ELR (cell line): ENCODE measurements at places on chromosomes 3 and 15.

- peak; percentile 36 for DNase-seq
Observed at GRCh38 chr15:89356634-89357298, 22.1 kb upstream of the POLG start.

DNA sequence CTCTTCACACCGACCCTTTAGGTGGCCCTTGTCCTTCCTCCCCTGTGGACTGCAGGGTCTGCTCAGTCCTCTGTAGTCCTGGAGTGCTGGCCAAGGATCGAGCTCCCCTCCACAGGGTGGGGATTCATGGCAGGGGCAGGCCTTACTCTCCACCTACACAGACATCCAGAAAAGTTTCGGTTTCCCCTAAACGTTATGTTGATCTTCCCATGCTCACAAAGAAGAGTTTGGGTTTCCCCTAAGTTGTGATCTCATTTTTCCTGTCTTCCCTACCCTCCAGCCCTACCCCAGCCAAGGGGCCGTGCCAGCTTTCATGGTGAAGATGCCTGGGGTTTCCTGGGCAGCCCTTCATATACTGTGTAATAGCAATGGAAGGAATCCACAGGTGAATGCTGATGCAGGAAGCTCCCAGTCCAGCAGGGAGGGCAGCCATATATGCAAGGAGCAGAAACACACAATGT, 10.3 kb downstream of the STOML1 start:
- DNase-seq = no peak

GRCh38 chr15:75840659-75841058, 2.6 kb upstream of the UBE2Q2 start:
- DNase-seq = peak; percentile 25

DNA sequence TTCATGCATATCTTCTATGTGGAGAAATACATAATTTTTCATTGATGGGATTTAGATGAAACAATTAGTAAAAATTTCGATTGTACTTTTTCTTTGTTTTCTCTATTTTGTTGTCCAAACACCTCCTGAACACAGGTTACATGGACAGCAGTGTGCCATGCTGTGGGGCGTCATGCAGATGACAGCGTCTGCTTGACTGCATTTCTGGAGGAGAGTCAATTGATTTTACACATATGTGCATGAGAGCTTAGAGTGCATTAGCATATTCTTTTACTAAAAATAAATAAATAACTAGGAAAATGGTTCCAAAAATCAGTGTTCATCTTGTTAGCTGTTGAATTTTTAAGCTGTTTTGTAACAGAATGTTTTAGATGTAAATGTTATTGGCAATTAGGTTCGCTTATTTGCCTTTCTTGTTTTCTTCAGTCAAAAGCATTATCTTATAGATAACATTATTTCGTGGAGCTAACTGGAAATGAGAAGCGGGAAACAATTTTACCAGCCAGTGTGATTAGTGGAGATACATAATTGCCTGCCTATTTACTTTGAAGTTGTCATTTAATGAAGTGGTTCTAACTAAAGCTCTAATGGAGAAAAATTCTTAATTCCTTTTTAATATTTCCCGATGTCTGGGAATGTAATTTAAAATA, 82.7 kb upstream of the VGLL3 start:
- DNase-seq = no peak

- no peak for DNase-seq
Observed at GRCh38 chr3:1439395-1439794, 346.6 kb downstream of the CNTN6 start.

DNA sequence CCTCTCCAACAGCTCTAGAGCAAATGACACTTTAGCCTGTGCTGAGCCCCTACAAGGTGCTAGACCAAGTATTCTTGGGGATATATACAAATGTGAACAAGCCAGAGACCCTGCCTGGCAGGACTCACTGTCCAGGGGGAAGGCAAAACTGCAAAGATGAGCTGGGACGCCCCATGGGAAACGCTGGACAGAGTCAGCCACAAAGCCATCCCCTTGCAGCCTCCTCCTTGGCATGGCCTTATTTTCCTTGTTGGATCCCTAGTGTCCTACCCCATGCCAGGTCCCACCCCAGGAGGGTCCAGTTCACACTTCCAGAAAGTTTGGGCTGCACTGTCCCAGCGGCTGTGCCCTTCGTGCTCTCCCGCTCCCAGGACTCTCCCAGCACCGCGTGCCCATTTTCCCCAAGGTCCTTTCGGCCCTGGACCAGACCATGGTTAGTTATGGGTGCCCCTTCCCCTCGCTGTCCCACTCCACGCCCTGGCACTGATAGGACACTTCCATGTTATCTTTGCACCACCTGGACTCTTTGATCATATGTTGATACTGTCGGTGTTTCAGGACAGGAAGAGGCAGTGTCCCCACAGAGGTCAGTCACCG, 5.8 kb upstream of the NRROS start:
- DNase-seq = no peak

GRCh38 chr3:43970920-43971319, 270.8 kb upstream of the TOPAZ1 start:
- DNase-seq = no peak

DNA sequence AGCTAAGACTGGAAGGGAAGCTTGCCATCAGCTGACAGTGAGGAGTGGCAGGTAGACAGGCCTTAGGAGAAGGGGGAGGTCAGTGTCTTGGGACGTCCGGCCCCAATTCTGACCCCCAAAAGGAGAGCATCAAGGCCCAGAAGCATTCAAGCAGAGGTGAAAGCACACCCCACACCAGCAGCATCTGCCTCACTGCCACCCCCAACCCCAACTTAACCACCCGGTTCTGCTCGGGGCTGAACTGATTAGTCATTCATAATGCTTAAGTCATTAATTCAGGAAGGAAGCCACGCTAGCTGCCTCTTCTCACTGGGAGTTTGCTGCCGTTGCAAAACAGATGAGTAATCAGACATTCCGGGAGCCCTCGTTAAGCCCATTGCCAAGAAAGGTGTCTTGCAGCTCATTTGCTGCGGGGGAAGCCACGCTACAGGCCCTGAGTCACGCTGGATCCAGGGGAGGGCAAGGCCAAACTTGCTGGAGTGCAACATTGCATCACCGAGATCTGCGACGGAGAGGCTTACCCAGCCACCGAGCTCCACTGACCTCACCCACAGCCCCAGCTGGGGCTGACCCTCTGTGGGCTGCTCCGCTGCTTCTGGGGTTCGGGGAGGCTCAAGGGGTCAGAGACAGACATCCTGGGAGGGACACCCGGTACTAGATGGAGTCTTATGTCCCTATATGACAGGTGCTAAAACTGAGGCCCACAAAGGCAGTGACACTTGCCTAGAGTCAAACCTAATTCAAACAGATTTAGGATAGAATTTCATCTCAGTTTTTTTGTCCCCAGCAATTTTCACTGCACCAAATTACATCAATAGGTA, 46.4 kb upstream of the HES1 start:
- peak; percentile 98 for DNase-seq

GRCh38 chr15:97941572-97941971, 18.9 kb upstream of the ARRDC4 start:
- DNase-seq = no peak

DNA sequence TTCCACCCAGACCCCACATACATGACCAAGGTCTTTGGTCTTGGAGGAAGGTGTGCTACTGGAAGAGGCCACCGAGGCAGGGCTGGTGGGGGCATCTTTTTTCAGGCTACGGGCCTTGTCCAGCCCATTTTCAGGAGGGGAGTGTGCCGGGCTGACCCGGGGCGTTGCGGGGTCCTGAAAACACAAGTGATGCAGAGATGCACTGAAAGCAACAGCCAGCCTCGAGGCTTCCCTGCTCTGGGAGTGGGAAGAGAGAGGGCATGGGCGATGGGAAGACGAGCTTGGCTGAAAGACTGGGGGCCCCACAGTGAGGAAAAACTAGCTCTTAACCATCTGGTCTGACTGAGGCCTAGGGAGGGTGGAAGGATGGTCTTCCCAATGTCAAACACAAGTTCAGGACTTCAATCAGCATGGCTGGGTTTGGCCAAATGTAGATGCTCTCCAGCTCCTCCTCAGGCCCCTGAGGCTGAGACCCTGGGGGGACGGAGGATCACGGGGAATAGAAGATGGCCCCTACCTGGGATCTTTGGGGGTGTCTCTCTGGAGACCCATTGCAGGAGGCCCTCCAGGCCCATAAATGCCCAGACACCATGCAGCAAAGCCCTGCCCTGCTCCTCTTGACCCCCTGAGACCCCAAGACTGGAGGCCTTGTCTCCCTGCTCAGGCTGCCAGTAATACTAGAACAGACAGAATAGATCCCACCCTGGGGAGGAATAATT, 38.9 kb downstream of the TLE3 start:
- DNase-seq = no peak

GRCh38 chr15:39499681-39500080, 81.2 kb upstream of the THBS1 start:
- no peak for DNase-seq

- peak; percentile 48 for DNase-seq
Observed at GRCh38 chr3:196287090-196287439, 461 bp downstream of the PCYT1A start.

- peak; percentile 67 for DNase-seq
Observed at GRCh38 chr3:69088063-69088462, 3.3 kb downstream of the ARL6IP5 start.

GRCh38 chr15:36545467-36545992, 33.9 kb upstream of the CDIN1 start:
- DNase-seq = no peak

- peak; percentile 98 for DNase-seq
Observed at GRCh38 chr3:98972155-98972554, 70.7 kb upstream of the DCBLD2 start.

DNA sequence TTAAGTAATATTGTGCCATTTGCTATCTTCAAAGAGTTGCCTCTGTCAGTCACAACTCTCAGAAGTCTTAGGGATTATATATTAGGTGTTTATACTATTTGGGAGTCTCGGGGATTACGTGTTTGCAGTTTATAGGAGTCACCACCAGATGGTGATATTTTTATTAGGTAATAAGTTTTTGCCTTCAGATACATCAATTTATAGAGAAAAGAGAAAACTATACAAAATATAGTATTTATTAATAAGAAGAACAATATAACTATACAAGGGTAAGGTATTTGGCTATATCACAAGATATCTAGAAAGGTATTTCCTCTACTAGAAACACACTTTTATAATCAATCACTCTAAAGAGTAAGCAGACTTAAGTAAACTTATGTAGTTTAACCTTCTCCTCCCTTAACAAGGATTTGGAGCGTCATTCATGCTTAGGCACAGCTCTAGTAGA, 10.7 kb upstream of the DHX36 start:
- peak; percentile 60 for DNase-seq

GRCh38 chr3:126109146-126109879, 25.4 kb upstream of the SLC41A3 start:
- DNase-seq = no peak

GRCh38 chr3:172675441-172676193, 35.2 kb downstream of the NCEH1 start:
- DNase-seq = peak; percentile 76

DNA sequence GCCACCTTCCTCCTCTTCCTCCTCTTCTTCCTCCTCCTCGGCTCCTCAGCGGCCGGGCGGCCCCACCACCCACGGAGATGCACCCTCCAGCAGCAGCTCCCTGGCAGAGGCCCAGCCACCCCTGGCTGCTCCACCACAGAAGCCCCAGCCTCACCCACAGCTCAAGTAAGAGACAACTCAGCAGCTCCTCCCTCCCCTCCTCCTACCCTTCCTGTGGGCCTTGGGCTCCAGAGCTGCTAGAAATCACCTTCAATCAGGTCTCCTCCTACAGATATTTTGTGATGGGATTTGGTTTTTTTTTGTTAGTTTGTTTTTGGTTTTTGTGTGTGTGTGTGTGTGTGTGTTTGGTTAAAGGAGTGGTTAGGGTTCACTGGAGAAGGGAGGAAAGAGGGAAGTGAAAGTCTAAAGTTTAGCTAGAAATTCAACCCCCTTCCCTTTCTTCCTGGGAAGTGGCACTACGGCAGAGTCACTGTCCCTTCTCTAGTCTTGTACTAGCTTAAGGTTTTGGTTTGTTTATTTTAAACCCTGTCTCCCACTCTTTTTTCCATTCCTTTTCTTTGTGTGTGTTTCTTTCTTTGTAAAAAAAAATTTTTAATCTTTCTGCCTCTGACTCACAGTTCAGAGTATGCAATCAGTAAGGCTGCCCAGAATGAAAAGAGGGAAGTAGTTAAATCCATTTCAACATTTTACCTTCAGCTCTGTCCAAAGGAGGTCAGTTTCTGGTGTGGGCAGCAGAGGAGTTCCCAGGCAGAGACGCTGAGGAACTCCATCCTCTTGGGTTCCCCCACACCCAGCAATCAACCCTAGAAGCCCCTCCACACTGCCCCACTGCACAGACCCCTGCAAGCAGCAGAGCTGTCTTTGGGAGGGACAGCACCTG, 29.0 kb upstream of the TIMP4 start:
- peak; percentile 42 for DNase-seq

DNA sequence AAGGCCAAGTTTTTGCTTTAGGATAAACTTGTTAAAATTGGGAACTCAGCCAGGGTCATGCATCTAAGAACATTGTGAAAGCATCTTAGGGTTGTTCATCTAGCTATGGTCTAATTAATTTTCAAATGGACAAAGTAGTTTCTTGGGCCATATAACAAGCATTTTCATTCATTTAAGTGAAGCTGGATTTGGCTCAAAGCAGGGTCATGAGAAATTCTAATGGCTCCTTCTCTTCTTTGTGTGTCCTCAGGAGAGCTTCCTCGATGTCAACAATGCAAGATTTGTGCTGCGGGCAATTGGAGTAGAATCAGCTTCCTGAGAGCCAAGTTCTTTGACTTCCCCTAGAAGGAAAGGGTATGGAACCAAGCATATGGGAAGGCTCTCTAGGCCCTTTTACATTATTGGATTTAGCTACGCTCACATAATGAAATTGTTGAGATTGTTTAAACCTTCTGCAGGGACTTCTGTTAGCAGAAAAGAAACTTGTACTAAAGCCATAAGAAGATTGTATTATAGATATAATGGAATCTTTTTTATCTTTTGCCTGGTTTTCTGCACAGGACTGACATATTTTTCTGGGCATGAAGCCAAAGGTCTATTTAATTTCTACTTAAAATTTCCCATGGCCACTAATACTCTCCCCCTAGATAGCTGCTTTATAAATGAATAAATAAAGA, 1.8 kb upstream of the SAMMSON start:
- no peak for DNase-seq

- DNase-seq = no peak
Observed at GRCh38 chr3:192373032-192373431, 354.3 kb downstream of the FGF12 start.

DNA sequence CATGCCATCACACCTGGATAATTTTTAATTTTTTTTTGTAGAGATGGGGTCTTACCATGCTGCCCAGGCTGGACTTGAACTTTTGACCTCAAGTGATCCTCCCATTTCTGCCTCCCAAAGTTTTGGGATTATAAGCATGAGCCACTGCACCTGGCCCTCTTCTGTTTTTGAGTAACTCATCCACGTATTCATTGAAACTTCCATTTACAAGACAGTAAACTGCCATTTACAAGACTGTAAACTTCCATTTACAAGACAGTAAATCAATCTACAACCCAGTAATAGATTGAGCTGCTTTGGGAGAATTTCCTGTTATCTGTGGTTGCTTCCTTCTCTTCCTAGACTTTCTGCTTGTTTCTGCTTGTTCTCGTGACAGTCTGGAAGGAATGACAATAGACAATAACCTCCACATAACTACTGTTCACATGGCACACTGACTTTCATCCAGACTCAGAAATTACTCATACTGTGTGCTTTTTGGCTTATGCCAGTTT, 114.7 kb upstream of the CCNL1 start:
- DNase-seq = no peak
